Left hindlimb (tissue), 1 donor: ENCODE measurements at places on chromosomes 2 and 18.

DNA sequence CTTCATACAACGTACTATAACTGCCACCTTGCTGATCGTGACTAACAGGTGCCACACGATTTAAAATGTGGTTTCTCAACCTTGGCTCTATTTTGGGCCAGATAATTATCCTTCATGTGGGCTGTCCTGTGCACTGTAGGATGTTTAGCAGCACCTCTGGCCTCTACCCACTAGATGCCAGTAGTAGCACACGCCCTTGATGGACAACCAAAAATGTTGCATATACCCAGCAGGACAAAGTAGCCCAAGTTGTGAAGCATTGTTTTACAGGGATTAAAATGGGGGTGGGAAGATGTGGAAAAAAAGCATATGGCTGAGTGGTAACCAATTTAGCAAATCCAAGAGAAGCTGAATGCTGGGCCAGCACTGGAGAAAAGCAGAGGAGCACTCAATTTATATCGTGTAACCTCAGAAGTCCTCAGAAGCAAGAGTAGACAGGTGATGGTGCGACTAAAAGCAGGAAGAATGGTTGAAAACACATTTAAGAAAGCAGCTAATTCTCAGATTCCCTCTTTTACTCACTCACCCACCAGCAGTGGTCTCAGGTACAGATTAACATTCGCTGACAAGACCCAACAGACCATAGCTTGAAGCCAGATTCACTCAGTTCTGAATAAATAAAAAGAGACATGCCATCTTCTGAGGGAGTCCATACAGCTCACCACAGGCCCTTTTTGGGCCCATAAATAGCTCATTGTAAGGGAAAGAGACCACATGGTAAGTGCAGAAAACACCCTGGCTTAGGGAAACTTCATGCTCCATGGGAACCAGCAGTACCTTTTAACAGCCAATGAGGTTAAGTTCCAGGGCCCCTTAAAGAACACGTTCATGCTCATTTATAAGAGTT lies 50.6 kb downstream of the RAPH1 start:
- no peak for DNase-seq

GRCh38 chr2:60548845-60549237 lies 4.6 kb downstream of the BCL11A start:
- no peak for DNase-seq

DNA sequence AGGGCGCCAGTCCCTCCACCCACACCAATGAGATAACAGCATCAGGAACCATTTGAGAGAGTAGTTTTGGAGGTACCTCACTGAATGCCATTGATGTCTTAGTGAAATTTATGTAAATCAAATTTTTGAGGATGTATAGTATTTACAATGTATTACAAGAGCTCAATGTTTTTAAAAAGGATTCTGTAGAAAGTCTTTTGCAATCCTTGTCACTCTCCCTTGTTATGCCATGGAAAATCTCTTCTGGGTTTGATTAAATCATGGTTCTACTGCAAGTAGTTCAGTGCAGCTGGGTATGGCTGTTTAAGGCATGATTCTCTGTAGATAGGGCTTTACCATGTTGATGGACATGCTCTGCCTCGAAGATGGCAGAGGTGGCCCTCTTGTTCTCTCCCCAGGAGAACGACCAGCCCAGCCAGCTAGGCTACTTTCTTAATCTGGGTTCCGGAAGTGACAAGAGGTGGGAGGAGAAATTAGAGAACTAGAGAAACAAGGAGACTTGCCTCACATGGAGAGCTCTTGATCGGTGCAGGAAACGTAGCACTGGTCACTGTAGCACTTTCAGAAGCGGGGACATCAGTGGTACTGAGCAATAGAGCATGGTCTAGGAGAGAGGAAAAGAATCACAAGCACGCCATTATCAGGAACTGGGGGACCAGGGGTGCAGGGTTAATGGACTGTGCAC lies 202.7 kb downstream of the CLIP4 start:
- no peak for DNase-seq

DNA sequence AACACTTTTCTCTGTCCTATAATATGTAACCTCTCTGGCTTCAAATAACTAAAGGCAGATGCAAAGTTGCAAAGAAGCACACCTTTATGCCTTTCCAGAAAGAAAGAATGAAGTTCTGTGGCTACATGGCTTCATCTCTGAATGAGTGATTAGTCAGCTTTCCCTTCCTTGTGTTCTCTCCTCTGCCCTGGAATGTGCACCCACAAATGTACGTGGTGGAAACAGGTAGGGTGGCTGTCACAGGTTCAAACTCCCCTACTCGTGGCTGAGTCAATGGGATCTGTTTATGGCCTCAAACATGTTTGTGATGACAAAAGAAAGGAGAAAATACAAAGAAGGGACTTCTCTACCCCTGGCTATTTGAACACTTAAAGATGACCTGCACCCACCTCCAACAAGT lies 55.5 kb upstream of the ACVR2A start:
- DNase-seq = no peak

- DNase-seq = no peak
Observed at GRCh38 chr18:53509886-53510285, 714.6 kb downstream of the MBD2 start.

DNA sequence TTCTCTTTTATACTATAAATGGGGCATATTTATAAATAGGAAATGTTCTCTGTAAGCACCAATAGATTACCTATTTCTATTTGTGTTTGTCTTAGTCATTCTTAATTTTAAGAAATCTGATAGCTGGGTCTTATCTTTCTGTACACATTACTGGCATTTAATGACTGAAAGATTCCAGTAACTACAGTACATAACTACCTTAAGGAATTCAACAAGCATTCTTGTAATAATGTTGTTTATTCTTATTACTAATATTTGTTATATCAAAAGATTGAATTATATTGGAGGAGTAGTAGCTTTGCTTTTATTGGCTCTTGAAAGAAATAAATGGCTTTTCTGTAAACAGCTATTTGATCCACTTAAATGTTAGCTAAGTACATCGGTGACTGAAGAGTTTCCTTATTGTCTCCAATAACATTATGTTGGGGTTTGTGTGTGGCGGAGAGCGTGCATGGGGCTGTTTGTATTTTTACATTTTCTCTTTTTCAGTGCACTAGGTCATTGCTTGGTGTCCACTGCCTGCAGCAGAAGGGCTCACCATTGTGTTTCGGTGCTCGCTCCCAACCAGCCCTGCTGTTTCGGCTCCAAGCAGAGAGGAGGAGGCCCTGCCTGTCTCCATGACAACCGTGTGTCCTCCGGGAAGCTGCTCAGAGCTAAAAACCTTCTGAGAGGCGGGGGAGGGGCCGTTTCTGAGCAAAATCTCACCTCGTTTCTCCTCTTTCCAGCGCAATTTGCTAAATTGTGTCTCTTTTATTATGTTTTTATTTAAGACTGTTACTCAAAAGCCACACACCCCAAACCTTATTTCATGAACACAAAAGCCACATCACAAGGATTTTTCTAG lies 112.5 kb upstream of the SLC38A11 start:
- peak; percentile 76 for DNase-seq

- no peak for DNase-seq
Observed at GRCh38 chr18:50424877-50425690, 50.2 kb downstream of the SKA1 start.

- DNase-seq = no peak
Observed at GRCh38 chr2:236879416-236879963, 206.2 kb upstream of the COPS8 start.

DNA sequence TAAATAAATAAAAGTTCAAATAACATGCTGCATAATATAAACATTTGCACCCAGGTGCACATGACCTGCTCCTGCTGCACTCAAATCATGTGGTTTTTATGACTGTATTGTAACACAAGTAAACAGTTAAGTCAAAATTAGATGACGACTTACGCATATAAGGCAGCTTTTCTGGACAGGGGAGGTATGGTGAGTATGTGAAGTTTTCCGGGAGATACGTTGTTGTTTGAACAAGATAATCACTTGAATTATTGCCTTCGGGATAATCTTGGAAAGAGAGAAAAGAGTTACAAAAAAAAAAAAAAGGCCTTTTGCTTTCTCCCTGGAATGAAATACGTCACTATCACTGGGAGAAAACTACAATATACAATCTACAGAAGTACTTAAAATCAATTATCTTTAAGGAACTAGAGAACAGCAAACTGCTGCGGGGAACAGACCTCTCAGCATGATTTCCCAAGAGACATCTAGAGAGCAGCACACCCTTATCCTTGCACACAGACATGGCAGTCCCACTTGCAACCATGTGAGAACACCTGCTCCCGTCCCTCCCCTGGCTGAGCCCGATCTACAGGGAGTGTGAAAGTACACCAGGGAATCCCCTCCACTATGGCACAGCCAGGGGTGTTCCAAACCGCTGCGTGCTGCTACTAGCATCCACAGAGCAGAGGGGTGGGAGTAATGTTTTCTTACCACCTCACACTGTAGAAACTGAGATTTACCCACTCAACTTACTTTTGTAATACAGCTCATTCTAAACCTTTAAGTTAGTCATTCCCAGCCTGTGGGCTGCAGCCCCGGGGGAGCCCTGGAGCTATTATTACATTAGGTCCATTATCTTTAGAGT lies 26.3 kb downstream of the B4GALT6 start:
- DNase-seq = no peak

DNA sequence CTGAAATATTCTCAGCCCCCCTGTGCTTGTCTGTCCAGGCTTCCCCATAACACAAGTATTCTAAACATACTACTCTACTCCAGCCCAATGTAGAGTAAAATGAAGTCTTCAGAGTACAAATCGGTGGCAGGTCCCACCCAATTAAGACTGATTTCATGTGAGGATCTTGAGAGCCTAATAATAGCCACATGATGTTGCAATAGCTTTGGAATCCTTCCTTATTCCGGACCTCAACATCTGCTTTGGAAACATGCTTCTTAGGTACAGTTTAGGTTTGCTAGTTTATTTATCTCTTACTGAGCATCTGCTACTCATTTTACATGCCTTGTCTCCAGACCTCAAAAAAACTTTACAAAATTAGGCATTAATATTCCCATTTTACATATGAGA lies 207.3 kb upstream of the RAB6C start:
- DNase-seq = no peak

DNA sequence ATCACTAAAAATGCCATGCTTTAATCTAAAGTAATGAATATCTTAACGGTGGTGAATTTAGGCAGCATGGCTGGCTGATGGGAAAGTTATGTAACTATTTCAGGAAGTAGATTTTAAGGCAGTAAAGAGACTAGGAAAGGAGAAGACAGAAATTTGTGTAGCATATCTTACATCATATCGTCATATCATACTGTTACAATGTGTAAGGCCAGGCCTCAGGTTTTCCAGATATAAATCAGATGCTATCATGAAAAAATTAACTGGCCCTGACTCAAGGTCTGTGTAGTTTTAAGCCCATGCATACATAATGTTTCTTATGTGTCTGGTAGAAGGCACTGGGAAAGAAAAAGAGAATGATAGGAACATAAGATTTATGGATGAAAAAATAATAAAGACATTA lies 8.9 kb upstream of the FAP start:
- DNase-seq = no peak

- no peak for DNase-seq
Observed at GRCh38 chr2:134491771-134492441, 226.9 kb downstream of the TMEM163 start.

DNA sequence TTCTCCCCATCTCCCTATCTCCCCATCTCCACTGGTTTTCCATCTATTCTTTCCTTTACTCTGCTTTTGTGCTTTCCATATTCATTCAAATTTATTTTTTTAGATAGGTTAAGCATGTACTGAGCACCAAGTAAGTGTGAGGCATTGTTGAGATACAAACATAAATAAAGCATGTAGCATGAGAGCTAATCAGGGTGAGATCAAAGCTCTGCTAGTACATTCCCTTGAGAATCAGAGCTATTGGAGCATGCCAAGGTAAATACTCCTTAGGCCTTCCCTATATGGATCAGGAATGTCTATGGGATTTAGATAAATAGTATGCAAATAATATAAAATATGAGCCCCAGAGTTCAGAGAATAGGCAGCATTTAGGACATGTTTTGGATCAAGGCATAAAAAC lies 25.3 kb downstream of the BABAM2 start:
- DNase-seq = no peak

DNA sequence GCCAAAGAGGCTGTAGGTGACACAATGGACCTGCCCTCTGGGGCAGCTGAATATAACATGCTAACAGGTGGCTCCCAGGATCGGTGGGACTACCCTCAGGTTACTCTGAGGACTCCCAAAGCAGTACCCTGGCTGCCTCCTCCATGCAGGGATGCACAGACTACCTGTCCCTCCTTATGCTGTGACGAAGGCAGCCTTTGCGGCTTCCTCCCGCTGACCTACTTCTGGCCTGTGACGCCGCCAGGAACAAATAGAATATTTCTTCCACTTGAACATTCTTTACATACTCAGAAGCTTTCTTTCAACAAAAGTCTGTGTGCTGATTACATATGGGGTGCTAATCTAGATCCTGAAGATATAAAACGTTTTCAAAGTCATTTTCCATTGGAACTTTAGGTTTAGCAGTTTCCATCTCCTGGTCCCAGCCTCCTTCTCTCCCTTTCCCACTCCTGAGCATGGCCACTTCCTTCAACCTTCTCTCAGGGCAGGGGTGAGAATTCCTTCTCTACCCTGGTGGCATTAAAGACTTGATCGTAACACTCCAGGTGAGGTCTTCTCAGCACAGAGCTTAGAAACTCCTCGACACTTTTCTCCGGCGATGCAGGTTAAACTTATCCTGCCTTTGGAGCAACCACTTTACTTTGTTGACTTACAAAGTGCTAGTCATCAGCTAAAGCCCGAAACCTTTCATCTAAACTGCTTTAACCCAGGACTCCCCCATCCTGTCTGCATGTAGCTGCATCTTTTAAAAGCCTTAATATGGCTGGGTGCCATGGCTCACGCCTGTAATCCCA lies 58.9 kb upstream of the STK17B start:
- DNase-seq = no peak

DNA sequence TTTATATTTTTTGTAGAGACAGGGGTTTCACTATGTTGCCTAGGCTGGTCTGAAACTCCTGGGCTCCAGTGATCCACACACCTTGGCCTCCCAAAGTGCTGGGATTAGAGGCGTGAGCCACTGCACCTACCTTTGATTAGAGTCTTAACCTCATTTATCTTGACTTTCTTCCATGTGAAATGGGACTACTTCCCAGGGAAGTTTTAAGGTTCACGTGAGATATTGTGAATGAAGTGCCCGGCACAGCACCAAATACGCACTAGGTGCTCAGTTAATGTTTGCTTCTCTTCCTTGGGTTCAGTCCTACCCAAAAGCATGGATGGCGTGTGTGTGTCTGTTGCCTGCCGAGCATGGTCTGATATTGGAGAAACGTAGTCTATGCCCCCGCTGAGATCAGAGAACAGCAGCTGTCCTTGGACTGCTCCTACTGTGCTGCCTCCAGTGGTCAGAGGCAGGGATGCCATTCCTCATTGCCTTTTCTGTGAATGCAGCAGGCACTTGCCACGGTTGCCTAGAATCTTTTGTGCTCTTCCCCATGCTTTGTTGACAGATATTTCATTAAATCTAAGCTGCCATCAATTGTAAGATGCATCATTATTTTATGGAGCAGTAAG lies 12.3 kb upstream of the TFCP2L1 start:
- DNase-seq = no peak

GRCh38 chr2:62347563-62348270 lies 151.8 kb downstream of the B3GNT2 start:
- no peak for DNase-seq

GRCh38 chr2:85191157-85191556 lies 58.0 kb downstream of the TCF7L1 start:
- DNase-seq = no peak

- no peak for DNase-seq
Observed at GRCh38 chr2:12282780-12283695, 433.7 kb upstream of the TRIB2 start.
